NCI-H69 (cell line): ENCODE measurements at places on chromosomes 4 and X.

DNA sequence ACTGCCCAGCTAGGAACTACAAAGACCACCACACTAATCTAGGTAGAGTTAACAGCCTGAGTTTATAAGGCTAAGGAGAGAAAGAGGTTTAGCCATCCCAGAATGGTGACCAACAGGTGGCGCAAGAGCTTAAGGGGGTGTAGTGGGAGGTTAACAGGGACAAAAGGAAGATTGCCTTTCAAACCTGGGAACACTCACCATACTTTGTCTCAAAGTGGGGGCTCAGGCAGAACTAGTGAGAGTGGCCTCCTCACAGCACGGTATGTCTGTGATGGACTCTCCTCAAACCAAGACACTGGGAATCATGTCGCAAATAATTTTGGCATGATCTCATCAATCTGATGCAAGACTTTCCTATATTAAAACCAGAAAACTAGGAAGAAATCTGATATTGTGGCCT lies 23.4 kb downstream of the CCNI start:
- DNase-seq = peak; percentile 60

GRCh38 chr4:177483760-177484159 lies 41.5 kb upstream of the AGA start:
- DNase-seq = no peak

GRCh38 chrX:106933538-106933961 lies 13.3 kb downstream of the CLDN2 start:
- no peak for DNase-seq

- DNase-seq = no peak
Measured at GRCh38 chr4:24973747-24974601, 56.8 kb downstream of the LGI2 start.

DNA sequence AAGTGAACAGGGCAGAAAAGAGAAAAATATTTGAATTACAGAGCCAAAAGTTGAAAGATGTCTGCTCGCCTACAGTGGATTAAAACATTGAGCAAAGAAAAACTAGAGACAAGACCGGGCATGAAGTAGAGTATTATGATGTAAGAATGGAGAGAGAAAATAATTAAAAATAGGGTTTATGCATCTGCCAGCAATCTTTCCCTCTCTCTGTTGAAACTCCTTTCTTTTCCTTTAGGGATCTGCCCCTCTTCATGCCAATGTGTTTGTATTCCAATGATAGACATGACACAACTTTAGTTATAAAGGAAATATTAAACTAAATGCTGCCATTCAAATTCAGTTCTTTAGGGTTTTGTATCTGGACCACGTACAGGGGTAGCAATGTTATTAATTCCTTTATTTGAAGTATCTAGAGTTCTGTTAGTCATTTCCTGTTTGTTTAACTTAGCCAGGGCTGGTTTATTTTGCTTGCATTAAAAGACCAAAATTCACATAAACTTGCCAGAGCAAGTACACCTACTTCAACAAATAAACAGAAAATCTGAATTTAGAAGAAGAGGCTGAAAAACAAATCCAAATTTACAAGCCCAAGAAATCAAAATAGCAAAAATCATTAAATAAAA lies 202.6 kb downstream of the SPOCK3 start:
- DNase-seq = peak; percentile 34

DNA sequence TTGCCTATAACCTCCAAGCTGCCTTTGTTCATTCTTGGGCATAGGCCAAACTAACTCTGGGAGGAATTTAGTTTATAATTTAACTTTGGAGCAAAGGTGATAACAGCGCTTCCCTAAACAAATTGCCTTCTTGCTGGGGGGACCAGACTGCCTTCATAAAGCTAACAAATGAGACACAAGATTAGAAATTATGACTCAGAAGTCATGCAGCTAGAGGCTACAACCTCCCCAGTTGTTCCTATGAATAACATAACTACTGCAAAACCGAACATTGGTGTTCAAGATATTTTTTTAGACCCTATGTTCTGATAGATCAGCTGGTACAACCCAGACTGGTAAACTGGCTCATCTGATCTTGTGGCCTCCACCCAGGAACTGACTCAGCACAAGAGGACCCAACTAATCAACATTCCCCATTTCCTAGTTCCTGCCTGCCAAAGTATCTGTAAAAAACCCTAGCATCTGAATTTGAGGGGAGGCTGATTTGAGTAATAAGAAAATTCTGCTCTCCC lies 22.0 kb upstream of the TMPRSS11B start:
- no peak for DNase-seq

DNA sequence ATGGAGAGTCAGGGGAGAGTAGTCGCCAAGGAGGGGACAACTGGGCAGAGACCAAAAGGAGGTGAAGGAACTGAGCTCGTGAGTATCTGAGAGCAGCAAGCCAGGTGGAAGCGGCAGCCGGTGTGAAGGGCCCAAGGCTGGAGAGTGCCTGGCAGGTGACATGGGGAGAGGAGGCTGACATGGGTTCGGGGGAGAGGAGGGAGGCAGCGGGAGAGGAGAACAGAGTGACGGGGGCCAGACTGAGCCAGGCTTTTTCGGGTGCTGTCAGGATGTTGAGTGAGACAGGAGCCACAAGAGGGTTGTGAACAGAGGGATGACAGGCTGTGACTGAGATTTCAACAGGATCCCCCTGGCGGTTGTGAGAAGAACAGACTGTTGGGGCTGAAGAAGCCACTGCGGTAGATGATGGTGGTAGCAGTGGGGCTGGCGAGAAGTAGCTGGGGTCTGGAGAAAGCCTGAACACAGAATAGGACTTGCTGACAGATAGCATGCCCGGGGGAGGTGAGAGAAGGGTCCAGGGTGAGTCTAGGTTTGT lies 5.7 kb downstream of the ELK1 start:
- no peak for DNase-seq

DNA sequence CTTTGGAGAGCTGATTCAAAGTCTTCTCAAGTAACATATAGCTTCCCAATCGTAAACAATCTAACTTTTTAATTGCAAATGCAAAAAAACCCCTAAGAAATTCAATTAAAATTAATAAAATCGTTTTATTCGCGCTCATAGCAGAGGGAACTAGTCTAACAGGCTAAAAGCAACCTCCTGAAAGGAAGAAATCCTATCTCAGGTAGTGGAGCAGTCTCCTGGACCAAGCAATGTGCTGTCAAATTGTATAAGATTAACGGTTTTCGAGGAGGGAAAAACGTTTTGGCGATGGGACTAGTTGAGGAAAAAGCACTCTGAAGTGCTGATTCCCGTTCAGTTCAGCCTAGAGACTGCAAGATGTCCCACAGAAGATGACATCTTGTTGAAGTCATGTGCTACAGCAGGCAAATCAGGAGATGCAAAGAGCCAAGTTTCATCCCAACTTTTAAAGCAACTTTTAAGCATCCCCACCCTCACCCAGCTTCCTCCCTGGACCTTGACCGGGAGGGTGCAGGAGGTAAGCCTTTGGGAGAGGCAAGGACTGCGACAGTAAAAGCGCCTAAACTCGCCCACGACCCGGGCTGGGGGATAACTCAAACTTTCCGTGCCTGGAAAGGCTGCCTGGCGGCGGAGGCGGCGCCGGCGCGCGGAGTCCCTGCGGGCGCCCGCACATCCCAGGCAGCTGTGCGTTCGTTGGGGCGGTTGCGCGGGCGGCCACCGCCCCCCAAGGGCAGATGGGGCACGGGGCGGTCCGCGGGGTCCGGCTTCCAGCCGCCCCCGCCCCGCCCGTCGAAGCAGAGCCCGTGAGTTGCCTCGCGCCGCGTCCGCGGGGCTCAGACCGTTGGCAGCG lies 784 bp downstream of the MAP7D3 start:
- no peak for DNase-seq

- peak; percentile 95 for DNase-seq
Measured at GRCh38 chrX:119667111-119667878, 25.7 kb downstream of the SEPTIN6 start.
